ENCODE measurements at places on chromosomes 13 and 19. TPM values are rescaled to one million over a fixed set of nuclear protein-coding genes. Genes with fewer than 3 reads are reported as not detected.
A peak's percentile ranks its signal among the peaks of the same experiment; 100 is the strongest.

DNA sequence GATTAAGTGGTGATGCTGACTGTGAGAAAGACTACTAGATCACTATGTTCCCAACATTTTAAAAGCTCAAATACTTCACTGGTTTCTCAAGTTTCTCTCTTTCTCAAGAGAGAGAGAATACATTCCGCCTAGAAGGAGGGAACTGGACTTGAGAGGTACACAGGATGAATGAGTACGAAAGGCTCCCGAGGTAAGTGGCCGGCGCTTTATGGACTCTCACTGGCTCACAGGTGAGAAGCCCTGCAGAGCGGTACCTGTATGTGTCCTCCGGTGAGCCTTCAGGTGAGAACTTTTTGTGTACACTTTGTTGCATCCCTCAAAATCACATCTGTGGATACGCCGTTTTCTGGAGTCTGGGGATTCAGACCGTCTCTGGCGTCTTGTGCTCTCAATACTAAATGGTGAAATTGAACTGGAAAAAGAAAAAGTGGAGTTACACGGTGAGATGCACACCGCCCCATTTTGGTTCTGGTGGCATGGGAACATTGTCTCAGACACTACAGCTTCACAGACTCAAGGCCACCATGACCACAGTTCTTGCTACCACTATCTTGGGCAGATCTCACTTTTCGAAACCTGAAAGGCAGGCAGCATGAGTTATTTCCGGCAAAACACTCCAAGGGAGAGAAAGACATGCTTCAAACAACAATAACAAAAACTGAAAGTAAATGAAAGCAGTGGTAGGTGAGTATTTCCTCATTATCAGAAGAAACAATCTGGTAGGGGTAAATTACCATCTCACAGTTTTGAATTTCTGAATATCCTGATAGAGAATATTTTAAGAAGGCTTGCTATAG, 418.9 kb downstream of the KLF12 start:
- H3K27me3 ChIP-seq: no peaks in the 10 kb centered on the region
- no peak overlapping the region for H3K4me3 ChIP-seq
- H3K4me1 ChIP-seq: no peaks in the 10 kb centered on the region
- H3K27ac ChIP-seq: no peak overlapping the region
- no peaks in the 10 kb centered on the region for H3K36me3 ChIP-seq
- DNase-seq: no peak

GRCh38 chr19:51803967-51804366, 9.0 kb downstream of the FPR3 start:
- no peaks in the 10 kb centered on the region for H3K4me1 ChIP-seq
- H3K27ac ChIP-seq: no peak overlapping the region
- H3K4me3 ChIP-seq: no peak overlapping the region
- H3K27me3 ChIP-seq: no peaks in the 10 kb centered on the region

Gene CRB3
- total RNA-seq: 58.2 TPM

- H3K27ac ChIP-seq: no peak overlapping the region
- no peaks in the 10 kb centered on the region for H3K36me3 ChIP-seq
- DNase-seq: no peak
- peaks cover 4% of the 10 kb centered on the region for H3K27me3 ChIP-seq
- H3K4me3 ChIP-seq: no peak overlapping the region
Measured at GRCh38 chr19:4597278-4597974, 37.9 kb upstream of the SEMA6B start.

Gene FUT6
- 13.0 TPM for total RNA-seq

DNA sequence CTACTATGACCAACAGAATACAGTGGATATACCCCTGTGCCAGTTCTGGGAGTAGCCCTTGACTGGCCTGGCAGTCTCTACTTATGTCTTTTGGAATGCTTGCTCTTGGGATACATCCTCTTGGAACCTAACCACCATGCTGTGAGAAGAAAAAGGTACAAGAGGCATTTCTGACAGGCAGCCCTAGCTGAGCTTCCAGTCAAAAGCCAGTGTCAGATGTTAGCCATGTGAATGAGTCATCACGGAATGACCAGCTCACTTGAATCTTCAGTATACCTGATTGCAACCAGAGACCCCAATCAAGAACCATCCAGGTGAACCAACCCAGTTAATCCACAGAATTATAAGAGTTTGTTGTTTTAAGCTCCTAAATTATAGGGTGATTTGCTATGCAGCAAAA, 4.1 kb downstream of the CCDC169 start:
- DNase-seq: no peak
- H3K4me3 ChIP-seq: no peak overlapping the region
- no peaks in the 10 kb centered on the region for H3K36me3 ChIP-seq

DNA sequence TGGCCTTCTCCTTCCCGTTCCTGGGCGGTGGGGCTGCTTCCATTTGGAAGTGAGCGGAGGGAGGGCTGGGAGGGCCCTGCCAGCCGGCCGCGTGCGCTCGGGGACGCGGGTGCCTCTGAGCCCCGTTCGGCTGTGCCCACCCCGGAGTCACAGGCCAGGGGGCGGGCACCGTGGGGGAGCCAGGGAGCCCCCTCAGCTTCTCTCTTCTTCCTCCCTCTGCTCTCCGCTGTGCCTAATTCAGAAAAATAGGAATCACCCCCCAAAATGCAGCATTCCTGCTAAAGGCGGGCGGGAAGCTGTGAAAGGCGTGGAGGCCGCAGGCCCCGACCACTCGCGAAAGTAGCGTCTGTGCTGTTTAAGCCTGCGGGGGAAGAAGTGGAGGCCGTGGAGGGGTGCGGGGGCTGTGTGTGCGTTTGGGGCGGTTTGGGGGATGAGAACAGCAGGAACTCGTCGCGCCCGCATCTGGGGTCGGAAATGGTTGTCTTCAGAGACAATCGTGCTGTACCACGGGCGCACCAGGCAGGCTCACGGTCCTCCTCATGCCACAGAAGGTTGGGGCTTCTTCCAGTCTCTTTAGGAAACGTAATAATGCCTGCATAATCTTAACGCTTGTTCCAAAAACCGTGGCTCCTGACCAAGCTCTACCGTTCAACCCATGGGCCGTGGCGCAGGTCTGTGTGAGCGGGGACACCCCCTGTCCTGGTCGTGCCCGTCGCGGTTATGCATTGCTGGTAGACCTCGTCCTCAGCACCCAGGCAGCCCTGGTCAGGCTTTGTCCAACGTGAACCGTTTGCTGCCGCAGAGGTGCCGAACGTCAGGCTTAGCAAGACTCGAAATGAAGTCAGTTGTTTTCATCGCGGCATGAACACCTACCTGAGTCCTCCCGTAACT, 110.4 kb upstream of the SOX1 start:
- H3K36me3 ChIP-seq: no peaks in the 10 kb centered on the region
- H3K4me1 ChIP-seq: no peaks in the 10 kb centered on the region
- H3K27me3 ChIP-seq: no peaks in the 10 kb centered on the region
- H3K4me3 ChIP-seq: no peak overlapping the region
- no peak overlapping the region for H3K27ac ChIP-seq

Gene FCER2
- total RNA-seq: 1.0 TPM

Gene PHF11
- total RNA-seq: 57.0 TPM

DNA sequence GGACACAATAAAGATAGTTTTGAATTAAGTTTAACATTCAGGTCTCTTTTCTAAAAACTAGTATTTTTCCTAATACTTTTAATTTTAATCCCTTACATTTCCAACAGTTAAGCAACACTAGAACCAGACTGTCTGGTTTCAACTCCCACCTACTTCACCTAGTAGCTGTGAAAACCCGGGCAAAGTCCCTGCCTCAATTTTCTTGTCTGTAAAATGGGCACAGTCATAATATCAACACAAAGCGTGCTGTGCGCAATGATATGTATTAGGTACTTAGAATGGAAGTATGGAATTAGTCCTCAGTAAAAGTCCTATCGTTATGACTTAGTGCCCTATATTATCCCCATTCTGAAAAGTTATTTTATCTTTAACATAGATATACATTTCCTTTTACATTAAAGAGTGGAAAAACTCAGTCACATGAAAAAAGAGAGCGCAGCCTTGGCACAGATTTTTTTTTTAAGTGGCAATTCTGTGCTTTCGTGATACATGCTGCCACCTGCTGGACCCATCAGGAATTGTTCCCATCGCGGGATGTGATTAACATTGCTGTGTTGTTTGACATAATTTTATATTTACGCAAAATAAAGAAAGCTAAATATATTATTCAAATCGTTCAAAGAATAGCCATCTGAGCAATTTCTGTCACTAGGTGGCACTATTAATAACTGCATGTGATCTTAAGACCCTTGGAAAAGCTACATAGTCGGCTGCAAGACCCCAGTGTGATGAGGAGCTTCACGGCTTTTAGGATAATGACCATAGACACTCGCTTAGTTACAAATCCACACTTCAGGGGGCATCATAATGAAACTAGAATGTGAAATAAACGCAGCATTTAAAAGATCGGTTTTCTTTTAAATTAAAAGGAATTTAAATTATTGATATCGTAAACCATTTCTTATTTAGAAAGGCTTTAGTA, 59.9 kb downstream of the LIG4 start:
- no peaks in the 10 kb centered on the region for H3K27me3 ChIP-seq
- H3K36me3 ChIP-seq: no peaks in the 10 kb centered on the region
- H3K27ac ChIP-seq: no peak overlapping the region
- H3K4me3 ChIP-seq: no peak overlapping the region
- DNase-seq: no peak
- H3K4me1 ChIP-seq: no peaks in the 10 kb centered on the region

Gene F2RL3
- total RNA-seq: 3.2 TPM

DNA sequence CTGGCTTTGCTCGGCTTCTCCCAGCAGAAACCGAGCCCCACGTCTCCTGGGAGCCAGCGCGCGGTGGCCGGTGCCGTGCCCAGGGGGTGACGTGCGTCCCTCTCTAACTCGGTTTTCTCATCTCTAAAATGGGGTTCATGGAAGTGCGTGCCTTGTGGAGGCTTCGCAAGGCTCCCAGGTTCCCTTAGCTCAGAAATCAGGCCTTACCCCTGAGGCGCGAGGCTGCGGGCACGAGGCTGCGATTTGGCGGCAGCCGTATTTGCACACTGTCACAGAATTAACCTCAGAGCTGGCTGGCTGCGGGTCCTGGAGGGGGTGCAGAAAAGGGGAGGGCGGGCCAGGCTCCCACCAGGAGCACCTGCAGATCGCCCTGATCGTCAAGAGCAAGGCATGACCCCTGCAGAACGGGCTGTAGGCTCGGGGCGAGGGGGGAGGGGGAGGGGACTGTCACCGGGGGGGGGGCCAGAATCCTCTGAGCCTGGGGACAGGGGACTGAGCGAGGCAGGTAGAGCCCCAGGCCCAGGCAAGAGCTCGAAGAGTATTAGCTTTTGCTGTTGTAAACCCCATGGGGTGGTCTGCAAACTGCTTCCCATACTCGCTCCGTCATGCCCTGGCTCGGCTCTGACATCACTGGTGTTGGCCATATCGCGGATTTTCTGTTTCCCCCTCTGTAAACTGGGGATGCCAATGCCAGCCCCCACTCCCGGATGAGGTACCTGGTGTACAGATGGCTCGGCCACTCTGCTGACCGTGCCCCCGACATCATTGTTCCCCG, 62.2 kb downstream of the CCNE1 start:
- no peaks in the 10 kb centered on the region for H3K27me3 ChIP-seq
- DNase-seq: peak; percentile 60
- no peaks in the 10 kb centered on the region for H3K4me1 ChIP-seq

DNA sequence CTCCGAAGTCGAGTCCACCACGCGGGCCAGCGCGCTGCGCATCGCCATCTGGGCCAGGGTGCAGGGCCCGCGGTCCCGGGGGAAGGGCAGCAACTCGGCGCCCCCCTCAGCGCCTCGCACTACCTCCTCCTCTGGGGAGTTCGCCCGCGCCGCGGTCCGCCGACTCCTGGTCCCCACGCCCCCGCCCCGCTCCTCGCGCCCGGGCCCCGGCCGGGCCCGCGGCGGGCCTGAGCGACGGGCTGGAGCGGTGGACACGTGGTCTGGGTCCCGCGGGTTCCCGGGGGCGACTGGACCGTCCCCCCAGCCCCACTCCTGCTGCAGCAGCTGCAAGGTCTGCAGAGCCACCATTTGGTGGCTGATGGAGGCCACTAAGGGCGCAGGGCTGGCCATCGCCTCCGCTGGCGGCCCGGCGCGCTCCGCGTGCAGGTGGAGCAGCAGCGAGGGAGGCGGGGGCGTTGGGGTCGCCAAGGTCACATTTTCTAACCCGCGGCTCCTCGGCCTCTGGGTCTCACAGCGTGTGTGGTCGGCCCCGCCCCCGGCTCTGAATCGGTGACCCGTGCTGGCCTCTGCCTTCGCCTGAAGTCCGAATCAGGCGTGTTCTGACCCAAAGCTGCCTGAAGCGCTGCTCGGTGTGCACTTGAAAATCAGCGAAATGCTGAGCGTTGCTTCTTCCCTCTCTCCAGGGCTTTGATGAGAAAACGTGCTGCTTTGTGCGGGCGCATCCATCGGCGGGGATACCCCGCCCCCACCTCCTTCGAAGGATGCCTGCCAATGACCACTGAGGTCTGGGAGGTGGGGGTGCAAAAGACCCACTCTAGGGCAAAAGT, at the start of gene DLEU7:
Gene DLEU7, minus strand, starts transcription at position 436 of the 827 bp plus-strand sequence. Its CDS starts 46 bp downstream, at position 390.
- H3K4me1 ChIP-seq: no peaks in the 10 kb centered on the region
- no peak within 1 kb of the TSS for H3K4me3 ChIP-seq
- DNase-seq: peak; percentile 71
- no peak within 1 kb of the TSS for H3K27ac ChIP-seq
- H3K36me3 ChIP-seq: no peaks in the 10 kb centered on the region
- no peaks in the 10 kb centered on the region for H3K27me3 ChIP-seq

Gene ZNF530
- total RNA-seq: 3.5 TPM

Gene SIGLEC12
- 0.66 TPM for total RNA-seq

DNA sequence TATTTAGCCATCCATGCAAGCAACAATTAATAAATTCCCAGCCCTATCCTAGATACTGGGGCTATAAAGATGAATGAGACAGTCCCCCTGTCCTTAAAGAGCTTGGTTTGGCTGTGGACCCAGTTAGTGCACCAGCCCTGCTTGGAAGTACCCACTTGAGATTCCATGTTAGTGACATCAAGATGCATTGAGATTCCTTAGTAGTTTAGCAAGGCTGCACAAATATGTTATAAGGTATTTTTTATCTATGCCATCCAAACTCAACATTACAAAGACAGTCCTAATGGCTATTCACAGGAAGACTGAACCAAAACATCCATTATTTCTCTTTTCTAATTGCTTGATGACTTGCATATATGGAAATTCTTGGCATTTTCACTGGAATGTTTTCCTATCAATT, 48.8 kb upstream of the RAP2A start:
- H3K27me3 ChIP-seq: no peaks in the 10 kb centered on the region
- peaks cover 3% of the 10 kb centered on the region for H3K36me3 ChIP-seq
- no peak for DNase-seq
- no peak overlapping the region for H3K4me3 ChIP-seq

DNA sequence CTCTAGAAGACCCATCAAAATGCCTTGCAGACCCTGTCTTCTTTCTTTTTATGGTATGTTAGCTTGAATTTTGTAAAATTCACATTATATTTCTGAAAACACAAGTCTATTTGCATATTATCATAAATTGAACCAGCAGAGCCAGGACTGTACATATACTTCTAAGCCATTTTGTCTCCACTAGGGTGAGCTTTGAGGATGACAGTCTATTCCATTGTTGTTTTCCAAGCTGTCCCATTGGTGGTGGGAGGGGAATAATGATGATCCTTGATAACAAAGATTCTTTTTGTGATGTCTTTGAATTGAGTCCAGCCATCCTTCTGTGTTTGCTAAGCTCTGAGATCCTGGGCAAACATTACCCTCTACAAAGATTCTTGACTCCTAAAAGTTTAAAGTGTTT, 359.3 kb upstream of the PCDH20 start:
- no peaks in the 10 kb centered on the region for H3K4me1 ChIP-seq
- no peak overlapping the region for H3K27ac ChIP-seq
- no peak for DNase-seq
- H3K4me3 ChIP-seq: no peak overlapping the region
- no peaks in the 10 kb centered on the region for H3K27me3 ChIP-seq
- no peaks in the 10 kb centered on the region for H3K36me3 ChIP-seq

Gene PRR22
- total RNA-seq: 4.2 TPM
